Activated naive CD8-positive, alpha-beta T cell treated with anti-CD3 and anti-CD28 coated beads for 36 hours (primary cell): ENCODE measurements at places on chromosomes 7 and 10.

GRCh38 chr7:1912593-1913465, 242.8 kb downstream of the ELFN1 start:
- no peak for DNase-seq

GRCh38 chr10:3330663-3331062, 158.1 kb upstream of the PITRM1 start:
- DNase-seq: no peak

DNA sequence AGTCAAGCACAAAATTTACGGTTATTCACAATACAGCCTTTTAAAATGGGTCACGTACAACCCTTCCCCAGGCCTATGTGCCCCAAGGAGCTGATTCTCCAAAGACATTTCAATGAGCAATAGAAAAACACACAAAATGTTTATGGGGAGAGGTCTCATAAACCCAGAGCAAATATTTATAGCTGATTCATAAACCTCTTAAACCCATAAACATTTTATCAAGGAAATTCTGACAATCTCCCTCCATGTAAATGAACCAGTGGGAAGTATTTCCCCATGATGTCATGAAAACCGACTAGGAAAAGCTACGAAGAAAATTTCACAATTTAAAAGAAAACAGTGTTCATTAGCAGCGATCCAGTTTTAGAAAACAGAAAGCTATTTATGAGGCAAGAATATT, 36.0 kb downstream of the SFMBT2 start:
- no peak for DNase-seq

DNA sequence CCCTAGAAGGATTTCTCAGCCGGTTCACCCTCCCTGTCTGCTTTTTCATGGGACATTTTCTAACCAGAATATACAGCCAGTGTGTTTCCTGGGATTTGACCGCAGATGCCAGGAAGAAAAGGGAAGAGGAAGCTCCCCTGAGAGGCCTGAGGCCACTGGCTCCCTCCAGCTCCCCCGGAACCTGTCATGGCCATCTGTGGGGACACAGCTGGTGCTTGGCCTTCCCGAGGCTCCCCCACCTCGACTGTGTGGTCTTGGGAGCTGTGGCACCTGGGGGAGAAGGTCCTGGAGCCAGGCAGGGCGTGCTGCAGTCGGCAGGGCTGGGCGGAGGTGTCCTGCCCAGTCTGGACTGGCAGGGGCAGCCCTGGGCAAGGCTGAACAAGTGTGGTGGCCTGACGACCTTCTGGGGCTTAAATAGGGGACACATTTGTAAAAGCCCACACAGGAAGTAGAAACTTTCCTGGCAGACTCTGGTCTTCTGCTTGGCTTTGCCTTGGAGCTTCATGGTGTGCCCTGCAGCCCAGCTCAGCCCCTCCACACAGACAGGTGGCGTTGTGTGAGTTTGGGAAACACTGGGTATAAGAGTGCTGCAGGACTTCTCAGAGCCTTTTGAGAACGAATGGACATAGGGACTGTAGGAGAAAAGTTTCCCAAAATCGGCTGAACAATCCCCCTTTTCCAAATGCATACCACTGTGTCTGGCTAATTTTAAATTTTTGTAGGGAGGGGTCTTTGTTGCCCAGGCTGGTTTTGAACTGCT, 6.8 kb downstream of the BRI3 start:
- DNase-seq: no peak

GRCh38 chr10:130809181-130809580, 502.3 kb downstream of the TCERG1L start:
- no peak for DNase-seq
